Activated T-cell treated with anti-CD3 and anti-CD28 coated beads, Interleukin-2, amount 50 U/mL, for 72 hours (primary cell): ENCODE measurements at places on chromosomes 6 and 20.

- no peak for DNase-seq
Measured at GRCh38 chr6:51429017-51429712, 610.5 kb downstream of the TFAP2B start.

DNA sequence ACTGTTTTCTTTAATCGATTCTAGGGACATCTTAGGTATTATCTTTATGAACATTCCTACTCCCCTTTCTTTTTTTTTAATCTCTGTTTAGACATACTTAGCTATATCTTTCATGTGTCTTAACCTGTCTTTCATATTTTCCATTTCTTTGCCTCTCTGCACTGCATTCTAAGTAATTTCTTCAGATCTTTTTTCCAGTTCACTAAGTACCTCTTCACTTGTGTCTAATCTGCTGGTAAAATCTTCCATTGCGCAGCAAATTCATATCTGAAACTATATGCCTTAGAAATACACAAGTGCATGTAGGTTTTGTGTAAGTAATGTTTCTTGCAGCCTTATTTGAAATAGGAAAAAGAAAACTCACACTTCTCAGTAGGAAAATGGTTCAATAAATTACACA is 165.4 kb upstream of the BTBD3 start:
- DNase-seq, result no peak

DNA sequence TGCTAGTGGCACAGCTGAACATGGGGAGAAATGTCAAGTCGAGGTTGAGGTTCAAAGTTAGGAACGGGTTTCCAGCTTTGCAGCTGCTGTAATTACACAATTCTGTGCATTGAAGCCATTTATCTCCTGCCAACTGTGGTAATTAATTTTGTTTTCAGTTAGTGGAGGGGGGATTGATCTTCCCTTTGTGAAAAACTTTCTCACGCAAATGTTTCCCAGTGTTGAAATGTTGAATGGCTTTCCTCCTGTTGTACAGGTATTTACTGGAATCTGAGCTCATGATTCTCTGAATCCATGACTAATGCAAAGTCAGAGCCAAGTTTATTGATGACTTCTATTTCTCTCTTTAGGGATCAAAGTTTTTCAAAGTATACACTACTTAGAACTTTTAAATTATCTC is 198.4 kb upstream of the SLC35B3 start:
- no peak for DNase-seq

GRCh38 chr6:10522929-10523573 is 1.9 kb downstream of the GCNT2 start:
- no peak for DNase-seq

DNA sequence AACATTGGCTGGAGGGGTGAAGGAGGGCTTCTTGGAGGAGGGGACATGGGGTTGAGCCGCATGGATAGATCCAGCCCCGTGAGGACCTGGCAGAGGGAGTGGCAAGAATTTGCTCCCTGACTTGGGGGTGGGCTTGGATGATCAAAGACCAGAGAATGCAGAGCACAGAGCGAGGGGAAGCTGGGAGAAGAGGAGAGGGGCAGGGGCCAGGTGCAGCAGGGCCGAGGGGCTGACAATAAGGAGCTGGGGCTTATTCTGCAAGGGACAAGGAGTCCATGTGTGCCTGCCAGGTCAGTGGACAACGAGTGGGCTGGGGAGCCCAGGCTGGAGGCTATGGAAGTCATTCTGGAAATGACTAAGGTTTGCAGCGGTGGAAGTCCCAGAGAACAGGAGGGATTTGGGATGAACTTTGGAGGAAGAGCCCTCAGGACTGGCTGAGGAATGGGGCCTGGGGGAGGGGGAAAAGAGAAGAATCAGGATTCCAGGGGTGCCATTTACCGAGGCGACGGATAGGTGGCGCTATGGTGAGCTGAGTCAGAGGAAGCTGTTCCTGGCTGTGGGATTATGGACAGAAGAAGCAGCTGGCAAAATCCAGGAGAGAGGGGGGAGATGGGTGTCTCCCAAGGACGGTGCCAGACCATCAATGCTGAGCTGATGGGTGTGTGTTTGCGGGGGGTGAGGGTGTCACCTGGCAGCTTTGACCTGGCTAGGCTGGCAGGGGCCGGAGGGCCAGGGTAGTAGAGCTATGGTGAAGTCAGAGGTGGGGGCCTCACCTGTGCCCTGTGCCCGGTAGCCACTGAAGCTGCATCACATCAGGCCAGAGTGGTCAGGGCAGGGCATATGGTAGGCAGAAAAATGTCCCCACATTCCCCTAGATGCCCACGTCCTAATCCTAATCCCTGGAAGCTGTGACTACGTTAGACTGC is 7.8 kb downstream of the KCNG1 start:
- peak; percentile 29 for DNase-seq

- DNase-seq, result no peak
Measured at GRCh38 chr6:514396-514978, 122.9 kb downstream of the IRF4 start.

DNA sequence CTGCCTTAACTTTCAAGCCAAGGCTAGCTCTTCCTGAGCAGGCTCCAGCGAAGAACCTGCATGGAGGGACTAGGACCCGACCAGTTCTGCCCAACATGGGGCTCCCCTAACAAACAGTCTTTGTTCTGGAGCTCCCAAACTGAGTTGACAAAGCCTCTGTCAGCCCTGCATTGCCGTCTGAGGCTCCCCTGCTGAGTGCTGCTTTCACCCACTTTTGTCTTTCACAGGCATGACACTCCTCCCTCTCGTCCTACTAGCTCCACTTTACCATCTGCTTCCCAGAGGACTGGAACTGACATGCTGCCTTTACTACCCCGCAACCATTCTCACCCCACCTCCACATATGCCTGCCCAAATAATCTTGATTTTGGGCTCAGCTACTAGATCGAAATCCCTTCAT is 45.1 kb upstream of the B4GALT5 start:
- no peak for DNase-seq

- no peak for DNase-seq
Measured at GRCh38 chr6:156464100-156464878, 312.9 kb upstream of the ARID1B start.

DNA sequence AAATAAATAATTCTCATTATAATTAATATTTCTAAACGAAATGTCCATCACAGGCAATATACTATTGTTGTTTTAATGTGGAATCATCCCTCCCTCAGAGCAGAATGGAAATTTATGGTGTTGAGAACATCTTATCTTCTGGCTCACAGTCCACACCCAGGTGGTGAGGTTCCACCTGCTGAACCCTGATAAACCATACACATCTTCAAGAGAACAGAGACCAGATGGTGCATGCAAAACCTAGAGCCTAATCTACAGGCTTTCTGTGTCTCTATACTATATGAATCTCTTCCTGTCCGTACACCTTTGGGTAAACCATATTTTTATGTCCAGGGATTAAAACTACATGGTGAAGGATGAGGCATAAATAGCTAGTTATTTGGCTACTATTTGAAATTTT is 52.3 kb upstream of the UFL1 start:
- no peak for DNase-seq
